ENCODE measurements at places on chromosomes 2 and 18. TPM values are rescaled to one million over a fixed set of nuclear protein-coding genes. Genes with fewer than 3 reads are reported as not detected.

DNA sequence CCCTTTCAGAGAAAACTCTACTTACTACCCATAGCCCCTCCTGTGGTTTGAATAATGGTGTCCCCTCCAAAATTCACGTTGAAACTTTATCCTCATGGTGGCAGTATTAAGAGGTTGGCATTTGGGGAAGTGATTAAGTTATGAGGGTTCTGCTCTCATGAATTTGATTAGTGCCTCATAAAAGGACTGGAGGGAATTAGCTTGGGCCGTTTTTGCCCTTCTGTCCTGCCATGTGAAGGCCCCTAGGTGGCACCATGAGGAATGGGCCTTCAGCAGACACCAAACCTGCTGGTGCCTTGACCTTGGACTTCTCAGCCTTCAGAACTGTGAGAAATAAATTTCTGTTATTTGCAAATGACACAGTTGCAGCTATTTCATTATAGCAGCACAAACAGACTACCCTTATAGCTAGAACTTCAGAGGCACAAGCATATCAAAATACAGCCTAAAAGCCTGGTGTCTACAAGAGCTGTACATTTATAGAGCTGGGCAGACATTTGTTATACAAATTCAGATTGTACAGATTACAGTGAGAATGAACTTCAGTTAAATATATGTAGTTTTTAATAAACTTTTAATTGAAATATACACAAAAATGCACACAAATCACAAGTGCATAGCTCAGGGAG is 2.6 kb upstream of the PTPN2 start:
- DNase-seq = no peak

GRCh38 chr18:28766027-28766426 is 589.1 kb upstream of the CDH2 start:
- DNase-seq = no peak

GRCh38 chr2:20633001-20633400 is 17.9 kb downstream of the HS1BP3 start:
- DNase-seq = no peak

DNA sequence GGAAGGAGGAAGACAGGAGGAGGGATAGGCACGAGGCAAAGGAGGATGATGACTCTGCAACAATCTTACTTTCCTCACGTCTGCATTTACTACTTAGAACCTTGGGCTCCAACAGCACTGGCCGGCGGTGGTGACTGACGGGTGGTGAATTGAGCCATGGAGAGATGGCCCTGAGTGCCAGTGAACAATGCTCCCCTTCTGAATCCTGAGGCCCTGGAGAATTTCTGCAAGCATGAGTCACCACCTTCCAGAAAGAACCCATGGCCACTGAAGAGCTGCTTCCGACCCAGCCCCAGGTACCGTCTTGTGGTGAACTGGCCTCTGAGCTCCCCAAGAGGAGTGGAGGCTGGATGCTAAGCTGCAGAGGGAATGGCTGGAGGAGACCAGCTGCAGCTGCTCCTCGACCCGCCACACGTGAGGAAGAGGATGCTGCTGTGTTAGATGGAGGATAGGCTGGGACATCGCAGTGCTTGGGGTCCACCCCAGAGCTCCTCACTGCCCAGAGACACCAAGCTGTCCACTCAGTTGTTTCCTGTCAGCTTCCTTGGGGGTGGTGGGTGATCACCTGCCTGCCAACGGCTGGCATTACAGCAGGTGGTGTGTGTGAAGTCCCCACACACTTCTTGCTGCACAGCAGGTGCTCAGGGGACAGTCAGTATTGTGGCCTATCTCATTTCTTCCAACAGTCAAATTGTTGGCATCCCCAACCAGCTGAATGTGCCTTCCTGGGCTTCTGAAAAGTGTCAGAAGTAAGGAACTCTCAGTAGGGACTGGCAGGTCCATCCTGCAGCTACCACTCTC is 186.5 kb upstream of the ID2 start:
- peak; percentile 49 for DNase-seq

- DNase-seq = no peak
These were observed 98.3 kb downstream of the ZNF804A start for GRCh38 chr2:184696644-184697043.

The ITPRIPL1 gene
- total RNA-seq = 2.6 TPM

The SKA1 gene
- total RNA-seq = 0.95 TPM

The GPBAR1 gene
- not detected for total RNA-seq

The XIRP2 gene
- total RNA-seq = not detected

The HOXD4 gene
- total RNA-seq = 1.9 TPM

All from suprapubic skin (tissue), 4 donors.